ENCODE measurements at places on chromosomes 4 and X.

DNA sequence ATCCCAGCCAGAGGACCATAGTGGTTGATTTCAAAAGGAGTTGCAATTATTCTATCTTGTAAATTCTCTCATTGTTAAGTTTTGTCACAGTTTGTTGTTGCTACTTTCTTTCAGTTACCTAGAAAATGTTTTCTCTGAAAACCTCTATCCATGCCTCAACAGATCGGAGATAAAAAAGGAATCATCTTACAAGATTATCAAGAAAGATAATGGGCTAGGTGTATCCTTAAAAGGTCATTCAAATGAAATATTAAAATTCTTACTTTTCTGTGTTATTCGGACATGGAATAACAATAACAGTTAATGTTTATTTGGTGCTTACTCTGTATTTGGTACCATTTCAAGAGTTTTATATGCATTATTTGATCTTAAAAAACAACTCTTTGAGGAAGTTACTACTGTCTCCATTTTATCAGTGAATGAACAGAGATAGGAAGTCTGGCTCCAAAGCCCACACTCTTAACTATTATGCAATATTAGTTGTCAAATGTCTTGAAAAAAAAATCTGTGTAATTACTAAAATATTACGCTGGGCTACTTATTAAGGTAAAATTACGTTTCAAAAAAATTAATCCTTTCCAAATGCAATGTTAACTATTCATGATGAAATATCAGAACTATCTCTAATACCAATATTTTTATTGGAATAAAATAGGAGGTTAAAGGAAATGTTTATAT lies 97.5 kb downstream of the SNCA start:
- DNase-seq = no peak

DNA sequence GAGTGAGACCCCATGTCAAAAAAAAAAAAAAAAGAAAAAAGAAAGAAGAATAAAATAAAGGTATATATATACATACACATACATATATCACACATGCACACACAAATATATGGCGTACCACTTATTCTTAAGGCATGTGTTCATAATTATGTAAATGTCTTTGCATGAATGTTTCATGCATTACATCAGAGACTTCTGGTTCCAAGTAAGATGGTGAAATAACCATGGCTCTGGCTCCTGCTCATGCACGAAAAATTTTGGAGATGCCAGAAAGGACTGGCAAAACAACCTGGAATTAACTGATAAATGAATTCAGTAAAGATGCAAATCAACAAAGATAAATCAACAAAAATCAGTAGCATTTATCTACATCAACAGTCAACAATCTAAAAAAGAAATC lies 19.7 kb upstream of the FHIP1A start:
- no peak for DNase-seq

GRCh38 chr4:6475492-6476020 lies 3.1 kb upstream of the PPP2R2C start:
- no peak for DNase-seq

GRCh38 chrX:67720344-67720743 lies 176.5 kb downstream of the AR start:
- DNase-seq = no peak

- no peak for DNase-seq
These were observed 42.2 kb downstream of the UGT2A3 start for GRCh38 chr4:68909385-68909784.

GRCh38 chr4:113974467-113974866 lies 5.0 kb downstream of the ARSJ start:
- DNase-seq = no peak

DNA sequence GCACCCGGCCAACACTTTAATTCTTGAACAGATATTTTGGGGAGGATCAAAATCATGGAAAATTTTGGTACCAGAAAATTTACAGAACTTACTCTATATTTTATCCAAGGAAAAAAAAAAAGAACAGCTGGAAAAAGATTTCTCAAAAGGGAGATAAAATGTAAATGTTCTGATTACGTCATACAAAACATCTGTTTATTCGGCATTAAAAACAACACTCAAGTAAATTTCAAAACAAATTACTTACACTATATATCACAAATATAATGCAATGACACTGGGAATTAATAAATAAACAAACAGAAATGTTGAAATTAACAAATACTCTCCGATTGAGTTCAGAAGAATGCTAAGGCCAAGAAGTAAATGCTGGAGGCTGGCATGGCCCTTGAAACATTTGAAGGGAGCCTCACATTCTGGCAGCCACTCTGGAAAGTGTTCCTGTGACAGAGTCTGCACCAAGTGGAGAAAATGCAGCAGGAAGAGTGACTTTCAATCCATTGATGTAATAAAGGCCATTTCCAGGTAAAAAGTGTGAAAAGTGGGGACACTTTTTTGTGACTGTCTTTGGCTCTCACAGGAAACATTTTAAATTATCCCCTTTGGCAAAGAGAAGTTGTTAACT lies 486.0 kb upstream of the CTSO start:
- no peak for DNase-seq

- DNase-seq = no peak
These were observed 121.3 kb downstream of the FHIP1A start for GRCh38 chr4:151530230-151530629.

- DNase-seq = no peak
These were observed 311.1 kb downstream of the CAMK2D start for GRCh38 chr4:113450295-113451080.

DNA sequence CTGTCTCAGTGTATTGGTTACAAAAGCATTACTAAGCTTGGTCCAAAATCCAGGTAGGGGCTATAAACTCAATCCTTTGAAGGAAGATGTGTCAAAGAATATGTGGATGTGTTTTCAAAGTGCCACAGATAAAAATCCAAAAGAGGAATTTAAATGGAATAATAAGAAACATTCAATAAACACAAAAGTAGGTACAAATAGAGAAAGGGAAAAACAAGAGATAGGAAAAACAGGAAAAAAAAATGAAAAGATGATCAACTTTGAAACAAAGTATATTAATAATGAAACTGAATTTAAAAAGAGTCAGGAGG lies 64.0 kb downstream of the PPP4R3C start:
- no peak for DNase-seq

DNA sequence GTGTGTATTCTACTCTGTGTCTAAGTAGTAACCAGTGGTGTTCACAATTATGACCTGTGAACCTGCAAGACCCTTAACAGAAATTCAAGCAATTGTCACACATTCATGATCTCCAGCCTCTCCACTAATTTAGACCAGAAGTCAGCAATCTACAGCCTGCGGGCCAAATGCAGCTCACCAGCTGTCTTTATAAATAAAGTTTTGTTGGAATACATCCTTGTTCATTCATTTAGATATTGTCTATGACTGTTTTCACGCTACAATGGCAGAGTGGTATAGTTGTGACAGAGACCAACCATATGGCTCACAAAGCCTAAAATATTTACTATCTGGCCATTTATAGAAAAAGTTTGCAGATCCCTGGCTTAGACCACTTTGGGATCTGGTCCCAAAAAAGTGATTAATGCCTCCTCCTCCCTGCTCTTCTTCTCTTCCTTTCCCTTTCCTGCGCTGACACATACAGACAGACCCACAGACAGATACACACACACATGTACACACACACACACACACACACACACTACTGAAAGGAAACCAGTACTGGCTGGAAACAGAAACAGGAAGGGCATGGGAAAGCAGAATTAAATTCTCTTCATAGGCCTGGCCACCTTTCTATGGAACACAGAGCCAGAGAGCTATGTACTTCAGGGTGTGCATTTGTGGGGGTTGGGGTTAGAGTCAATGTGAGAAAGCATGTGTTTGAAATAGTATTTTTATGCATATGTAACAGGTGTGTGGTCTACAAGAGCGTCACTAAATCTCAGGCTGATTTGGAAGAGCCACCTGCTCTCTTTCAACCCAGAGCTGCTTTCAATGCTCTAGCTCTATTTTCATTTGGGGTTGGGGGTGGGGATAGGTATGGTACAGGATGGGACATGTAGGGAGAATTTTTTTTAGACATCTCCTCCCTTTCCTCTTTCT lies 49.7 kb upstream of the TMEM164 start:
- DNase-seq = no peak

- DNase-seq = no peak
These were observed 25.3 kb downstream of the SH3TC1 start for GRCh38 chr4:8224267-8224974.
